ENCODE measurements at places on chromosomes 7 and 10.
A peak's percentile ranks its signal among the peaks of the same experiment; 100 is the strongest.

GRCh38 chr10:129626309-129626708 is 159.3 kb downstream of the MGMT start:
- peaks cover 16% of the 10 kb centered on the region for H3K36me3 ChIP-seq
- H3K27me3 ChIP-seq = no peaks in the 10 kb centered on the region
- H3K4me3 ChIP-seq = no peak overlapping the region
- H3K27ac ChIP-seq = no peak overlapping the region
- peaks cover 2% of the 10 kb centered on the region for H3K4me1 ChIP-seq

- peaks cover 15% of the 10 kb centered on the region for H3K36me3 ChIP-seq
- peaks cover 31% of the 10 kb centered on the region for H3K4me1 ChIP-seq
- H3K4me3 ChIP-seq = no peak overlapping the region
Measured at GRCh38 chr7:84088802-84089201, 105.8 kb downstream of the SEMA3A start.

GRCh38 chr10:566241-566885 is 123.1 kb downstream of the DIP2C start:
- DNase-seq = no peak
- no peak overlapping the region for H3K4me3 ChIP-seq
- H3K27ac ChIP-seq = no peak overlapping the region
- peaks cover 4% of the 10 kb centered on the region for H3K27me3 ChIP-seq
- H3K4me1 ChIP-seq = no peaks in the 10 kb centered on the region

DNA sequence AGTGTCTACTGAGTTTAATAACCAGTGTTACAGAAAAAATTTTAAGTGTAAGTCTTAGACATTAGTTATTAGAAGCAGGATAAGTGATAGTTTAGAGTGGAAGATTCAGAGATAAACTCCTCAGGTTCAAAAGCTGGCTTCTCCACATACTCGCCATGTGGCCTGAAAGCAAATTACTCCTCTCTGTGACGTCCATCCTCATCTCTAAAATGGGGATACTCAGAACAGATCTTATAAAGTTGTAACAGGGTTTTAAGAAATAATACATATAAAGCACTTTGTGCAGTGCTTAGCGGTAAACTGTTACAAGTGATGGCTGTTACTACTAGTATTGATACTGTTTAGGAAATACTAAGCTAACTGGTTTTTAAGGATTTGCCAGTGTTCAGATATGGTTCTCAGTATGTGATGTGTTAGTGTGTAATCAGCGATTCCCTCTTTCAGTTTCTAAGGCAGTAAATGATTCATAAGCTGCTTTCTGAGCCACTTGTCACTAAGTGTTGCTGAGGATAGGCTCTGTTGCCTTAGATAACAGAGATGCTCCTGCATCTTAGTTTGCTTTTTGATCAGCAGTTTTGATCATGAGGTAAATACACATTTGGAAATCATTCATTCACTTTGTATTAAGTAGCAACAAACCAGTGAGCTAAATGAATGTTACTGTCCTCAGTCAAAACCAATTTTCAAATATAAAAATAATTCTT is 58.7 kb downstream of the CYP51A1 start:
- no peaks in the 10 kb centered on the region for H3K27me3 ChIP-seq
- H3K4me1 ChIP-seq = peaks cover 1% of the 10 kb centered on the region
- no peak overlapping the region for H3K27ac ChIP-seq
- no peak overlapping the region for H3K4me3 ChIP-seq
- peaks cover 27% of the 10 kb centered on the region for H3K36me3 ChIP-seq
- no peak for DNase-seq

DNA sequence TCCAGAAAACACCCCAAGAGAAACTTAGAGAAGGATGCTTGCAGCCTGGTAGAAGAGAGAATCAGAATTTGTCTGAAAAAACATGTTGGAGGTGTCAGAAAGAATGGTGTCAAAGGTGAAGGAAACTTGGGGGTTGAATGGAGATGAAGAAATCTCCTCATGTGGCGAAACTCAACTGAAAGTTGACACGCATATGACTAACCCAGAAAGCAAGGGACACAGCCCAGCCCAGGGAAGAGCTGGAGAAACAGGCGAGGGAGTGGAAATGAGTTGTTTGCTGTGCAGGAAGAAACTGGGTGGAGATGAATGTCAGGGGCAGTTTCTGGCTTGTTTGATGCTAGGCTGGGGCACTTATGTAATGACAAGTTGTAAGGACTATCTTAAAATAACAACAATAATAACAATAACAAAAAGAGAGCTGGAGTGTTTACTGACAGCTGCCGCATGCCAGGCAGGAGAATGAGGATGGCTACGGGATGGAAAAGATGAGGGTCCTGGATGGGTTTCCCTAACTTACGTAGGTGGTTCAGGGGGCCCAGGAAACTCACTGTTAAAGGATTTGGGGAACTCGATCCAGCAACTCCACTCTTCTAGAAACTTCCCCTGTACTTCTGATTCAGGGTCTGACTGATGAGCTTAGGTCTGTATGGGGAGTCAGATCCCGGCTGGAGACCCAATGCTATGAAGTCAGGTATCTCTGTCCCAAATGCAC is 57.4 kb downstream of the MAP3K8 start:
- no peak for DNase-seq
- H3K4me3 ChIP-seq = no peak overlapping the region
- H3K36me3 ChIP-seq = peaks cover 10% of the 10 kb centered on the region
- H3K4me1 ChIP-seq = peaks cover 62% of the 10 kb centered on the region

GRCh38 chr10:97673736-97674525 is 13.1 kb downstream of the AVPI1 start:
- no peak overlapping the region for H3K4me3 ChIP-seq
- peaks cover 4% of the 10 kb centered on the region for H3K36me3 ChIP-seq
- DNase-seq = no peak
- no peaks in the 10 kb centered on the region for H3K27me3 ChIP-seq

DNA sequence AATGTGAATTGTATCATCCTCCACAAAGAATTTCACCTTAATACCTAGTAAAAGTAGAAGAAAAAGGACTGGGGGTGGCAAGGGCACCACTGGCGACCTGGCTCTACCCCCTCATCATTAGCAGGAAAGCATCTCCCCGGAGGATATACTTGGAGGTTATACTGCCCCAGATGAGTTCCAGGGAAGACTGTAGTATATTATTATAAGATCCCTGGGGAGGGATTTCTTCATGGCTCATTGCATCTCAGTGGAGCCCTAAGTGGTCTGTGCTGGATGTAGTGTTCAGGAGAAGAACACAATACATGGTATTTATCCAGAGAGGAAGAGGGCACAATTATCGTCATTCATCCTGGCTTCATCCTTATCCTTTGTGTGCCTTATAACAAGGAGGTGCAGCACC is 14.2 kb upstream of the DYNC1I1 start:
- DNase-seq = no peak
- H3K27ac ChIP-seq = no peak overlapping the region
- H3K27me3 ChIP-seq = peaks cover 4% of the 10 kb centered on the region
- H3K4me3 ChIP-seq = no peak overlapping the region
- H3K4me1 ChIP-seq = no peaks in the 10 kb centered on the region
- no peaks in the 10 kb centered on the region for H3K36me3 ChIP-seq

DNA sequence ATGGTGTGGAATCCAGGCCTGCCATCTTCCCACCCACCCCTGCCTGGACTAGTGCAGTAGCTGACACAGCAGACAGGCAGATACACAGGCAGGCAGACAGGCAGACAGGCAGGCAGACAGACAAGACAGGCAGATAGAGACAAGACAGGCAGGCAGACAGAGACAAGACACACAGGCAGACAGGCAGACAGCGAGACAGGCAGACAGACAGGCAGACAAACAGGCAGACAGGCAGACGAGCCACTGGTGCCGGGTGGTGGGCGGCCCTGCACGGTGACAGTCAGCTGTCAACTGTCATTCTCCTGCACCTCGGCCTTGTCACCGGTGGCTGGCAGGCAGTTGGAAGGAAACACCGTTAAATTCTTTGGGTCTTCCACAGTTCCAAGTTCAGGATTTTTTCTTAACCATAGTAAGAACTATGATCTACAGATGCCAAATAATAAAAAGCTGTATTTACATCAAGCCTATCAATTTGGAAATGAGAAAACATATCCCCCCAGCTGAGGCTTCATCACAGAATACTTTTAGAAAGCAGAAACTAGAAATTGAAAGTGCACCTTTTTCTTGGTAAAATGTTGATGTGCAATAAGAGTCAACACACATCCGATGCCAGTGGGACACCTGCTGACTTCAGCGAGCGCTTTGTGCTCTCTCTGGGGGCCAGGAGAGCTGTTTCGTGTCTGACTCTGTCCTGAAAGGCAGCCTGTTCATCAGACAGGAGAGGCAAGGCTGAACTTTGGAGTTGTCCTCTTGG is 250.4 kb downstream of the DNAJB6 start:
- H3K27ac ChIP-seq = no peak overlapping the region
- H3K4me1 ChIP-seq = peaks cover 8% of the 10 kb centered on the region
- H3K4me3 ChIP-seq = no peak overlapping the region
- peaks cover 1% of the 10 kb centered on the region for H3K36me3 ChIP-seq
- DNase-seq = no peak

- H3K27me3 ChIP-seq = no peaks in the 10 kb centered on the region
- H3K4me1 ChIP-seq = no peaks in the 10 kb centered on the region
- no peak overlapping the region for H3K27ac ChIP-seq
- no peak overlapping the region for H3K4me3 ChIP-seq
- H3K36me3 ChIP-seq = no peaks in the 10 kb centered on the region
Measured at GRCh38 chr7:71017602-71018001, 114.3 kb upstream of the GALNT17 start.

- H3K27me3 ChIP-seq = peaks cover 18% of the 10 kb centered on the region
- no peak overlapping the region for H3K4me3 ChIP-seq
- no peak overlapping the region for H3K27ac ChIP-seq
- H3K4me1 ChIP-seq = no peaks in the 10 kb centered on the region
- no peaks in the 10 kb centered on the region for H3K36me3 ChIP-seq
Measured at GRCh38 chr10:3704565-3705325, 80.3 kb downstream of the KLF6 start.

DNA sequence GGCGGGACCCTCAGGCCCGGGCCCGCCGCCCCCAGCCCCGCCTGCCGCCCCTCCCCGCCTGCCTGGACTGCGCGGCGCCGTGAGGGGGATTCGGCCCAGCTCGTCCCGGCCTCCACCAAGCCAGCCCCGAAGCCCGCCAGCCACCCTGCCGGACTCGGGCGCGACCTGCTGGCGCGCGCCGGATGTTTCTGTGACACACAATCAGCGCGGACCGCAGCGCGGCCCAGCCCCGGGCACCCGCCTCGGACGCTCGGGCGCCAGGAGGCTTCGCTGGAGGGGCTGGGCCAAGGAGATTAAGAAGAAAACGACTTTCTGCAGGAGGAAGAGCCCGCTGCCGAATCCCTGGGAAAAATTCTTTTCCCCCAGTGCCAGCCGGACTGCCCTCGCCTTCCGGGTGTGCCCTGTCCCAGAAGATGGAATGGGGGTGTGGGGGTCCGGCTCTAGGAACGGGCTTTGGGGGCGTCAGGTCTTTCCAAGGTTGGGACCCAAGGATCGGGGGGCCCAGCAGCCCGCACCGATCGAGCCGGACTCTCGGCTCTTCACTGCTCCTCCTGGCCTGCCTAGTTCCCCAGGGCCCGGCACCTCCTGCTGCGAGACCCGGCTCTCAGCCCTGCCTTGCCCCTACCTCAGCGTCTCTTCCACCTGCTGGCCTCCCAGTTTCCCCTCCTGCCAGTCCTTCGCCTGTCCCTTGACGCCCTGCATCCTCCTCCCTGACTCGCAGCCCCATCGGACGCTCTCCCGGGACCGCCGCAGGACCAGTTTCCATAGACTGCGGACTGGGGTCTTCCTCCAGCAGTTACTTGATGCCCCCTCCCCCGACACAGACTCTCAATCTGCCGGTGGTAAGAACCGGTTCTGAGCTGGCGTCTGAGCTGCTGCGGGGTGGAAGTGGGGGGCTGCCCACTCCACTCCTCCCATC is 82.7 kb downstream of the PAX2 start:
- H3K27me3 ChIP-seq = peaks cover 83% of the 10 kb centered on the region
- H3K4me1 ChIP-seq = peaks cover 25% of the 10 kb centered on the region
- peak; percentile 64 for DNase-seq
- no peaks in the 10 kb centered on the region for H3K36me3 ChIP-seq
- peak overlapping the region; percentile 81 for H3K4me3 ChIP-seq

- no peak for DNase-seq
- H3K27ac ChIP-seq = peak overlapping the region; percentile 31
- no peak overlapping the region for H3K4me3 ChIP-seq
- H3K36me3 ChIP-seq = peaks cover 27% of the 10 kb centered on the region
Measured at GRCh38 chr7:50221028-50221427, 83.5 kb upstream of the IKZF1 start.

GRCh38 chr10:77392236-77392721 is 245.3 kb downstream of the KCNMA1 start:
- no peaks in the 10 kb centered on the region for H3K4me1 ChIP-seq
- no peak overlapping the region for H3K4me3 ChIP-seq
- no peaks in the 10 kb centered on the region for H3K36me3 ChIP-seq
- DNase-seq = no peak
- H3K27ac ChIP-seq = no peak overlapping the region
- peaks cover 6% of the 10 kb centered on the region for H3K27me3 ChIP-seq
